ENCODE measurements at places on chromosomes 2 and 18. TPM values are rescaled to one million over a fixed set of nuclear protein-coding genes. Genes with fewer than 3 reads are reported as not detected.
A peak's percentile ranks its signal among the peaks of the same experiment; 100 is the strongest.

DNA sequence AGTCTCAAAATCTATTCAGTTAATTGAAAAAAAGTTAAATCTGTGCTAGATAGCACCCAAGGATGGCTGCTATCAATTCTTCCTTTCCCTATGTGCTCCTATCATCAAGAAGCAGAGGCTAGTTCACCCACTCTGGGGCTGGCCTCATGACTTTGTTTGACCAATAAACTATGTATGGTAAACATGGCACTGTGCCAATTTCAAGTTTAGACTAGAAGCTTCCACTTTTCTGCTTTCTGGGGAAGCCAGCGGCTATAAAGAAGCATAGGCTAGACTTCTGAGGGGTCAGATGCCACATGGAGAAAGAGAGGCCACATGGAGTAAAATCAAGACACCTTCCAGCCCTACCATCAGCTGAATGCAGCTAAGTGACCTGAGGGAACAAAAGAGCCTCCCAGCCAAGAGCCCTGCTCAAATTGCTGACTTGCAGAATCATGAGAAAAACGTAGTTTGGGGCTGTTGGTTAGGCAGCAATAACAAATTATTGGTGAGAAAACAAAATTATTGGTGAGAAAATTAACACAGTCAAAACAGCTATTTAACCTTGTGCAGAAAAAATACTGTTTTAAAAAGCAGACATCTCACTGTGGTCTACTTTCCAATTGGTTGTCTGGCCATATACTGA is 86.5 kb upstream of the SLC14A2 start:
- DNase-seq = no peak
- H3K4me3 ChIP-seq = no peak overlapping the region
- no peaks in the 10 kb centered on the region for H3K36me3 ChIP-seq
- H3K27ac ChIP-seq = no peak overlapping the region
- no peaks in the 10 kb centered on the region for H3K4me1 ChIP-seq
- peaks cover 25% of the 10 kb centered on the region for H3K27me3 ChIP-seq

DNA sequence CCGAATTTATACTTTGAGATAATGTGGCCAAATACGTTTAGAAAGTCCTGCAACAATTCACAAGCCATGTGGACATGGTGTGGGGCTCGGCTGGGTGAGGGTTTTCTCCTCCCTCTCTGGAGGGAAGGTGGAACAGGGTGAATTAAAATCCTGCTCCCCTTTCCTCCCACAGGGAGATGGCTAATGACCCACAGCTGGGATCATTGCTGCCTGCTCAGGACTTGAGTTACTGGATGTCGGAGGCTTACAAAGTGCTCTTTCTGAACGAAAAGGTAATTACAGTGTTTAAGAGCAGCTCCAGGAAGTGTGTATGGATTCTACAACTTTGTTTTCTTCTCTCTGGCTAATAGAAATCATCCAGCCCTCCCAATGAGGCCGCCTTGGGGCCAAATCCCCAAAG is 97.9 kb upstream of the ALKAL2 start:
- no peak overlapping the region for H3K4me3 ChIP-seq
- no peaks in the 10 kb centered on the region for H3K27me3 ChIP-seq
- H3K4me1 ChIP-seq = no peaks in the 10 kb centered on the region
- H3K36me3 ChIP-seq = no peaks in the 10 kb centered on the region
- no peak for DNase-seq
- no peak overlapping the region for H3K27ac ChIP-seq

GRCh38 chr2:237978058-237978712 is 11.4 kb downstream of the UBE2F start:
- peaks cover 65% of the 10 kb centered on the region for H3K4me1 ChIP-seq
- no peak for DNase-seq
- no peak overlapping the region for H3K27ac ChIP-seq
- H3K27me3 ChIP-seq = no peaks in the 10 kb centered on the region
- H3K36me3 ChIP-seq = peaks cover 1% of the 10 kb centered on the region

DNA sequence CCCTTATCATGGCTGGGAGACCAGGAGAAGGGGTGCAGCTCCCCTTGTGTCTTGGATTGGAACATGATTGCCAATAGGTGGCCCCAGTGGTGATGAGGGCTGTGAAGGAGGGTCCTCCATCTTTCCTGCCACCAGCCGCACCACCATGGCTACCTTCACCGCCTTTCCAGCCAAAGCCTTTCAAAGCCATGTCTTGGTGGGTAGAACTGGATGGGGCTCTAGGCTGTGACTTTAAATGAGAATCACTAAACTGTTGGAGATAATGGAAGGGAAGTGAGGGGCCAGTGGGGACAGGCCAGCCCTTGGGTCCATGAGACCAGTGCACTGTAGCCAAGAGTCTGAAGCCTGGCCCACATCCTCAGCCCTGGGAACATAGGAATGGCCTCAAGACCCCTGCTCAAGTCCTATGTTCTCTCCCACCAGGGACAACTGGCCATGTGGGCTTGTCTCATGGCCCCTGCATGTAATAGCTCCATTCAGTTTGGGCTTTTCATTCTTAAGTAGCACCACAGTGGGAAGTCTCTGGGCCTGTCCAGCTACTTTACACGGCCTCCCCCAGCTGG is 345.7 kb downstream of the DYSF start:
- H3K4me3 ChIP-seq = no peak overlapping the region
- no peak overlapping the region for H3K27ac ChIP-seq
- no peaks in the 10 kb centered on the region for H3K27me3 ChIP-seq

DNA sequence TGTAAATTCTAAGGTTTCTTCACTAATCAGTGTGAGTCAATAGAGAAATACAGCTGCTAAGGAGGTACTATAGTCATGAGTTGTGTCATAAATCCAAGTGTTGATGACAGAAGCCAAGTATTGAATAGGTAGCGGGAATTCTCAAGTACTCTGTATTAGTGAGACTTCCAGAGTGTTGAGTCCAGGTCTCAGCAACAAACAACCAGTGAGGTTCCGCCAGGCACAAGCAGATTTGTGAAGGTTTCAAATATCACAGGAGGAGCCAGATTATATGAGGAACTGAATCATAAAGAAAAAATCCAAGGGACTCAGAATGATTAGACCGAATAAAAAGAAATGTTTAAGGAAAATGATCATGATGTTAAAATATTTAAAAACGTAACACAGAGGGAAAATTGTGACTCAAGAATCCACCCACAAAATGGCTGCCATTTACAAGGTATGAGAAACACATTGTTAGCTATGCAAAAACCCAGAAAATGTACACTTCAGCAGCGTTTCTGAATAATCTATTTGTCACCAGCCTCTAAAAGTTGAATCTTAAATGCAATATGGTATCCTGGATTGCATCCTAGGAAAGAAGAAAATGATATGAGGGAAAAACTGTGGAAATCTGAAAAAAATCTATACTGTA is 27.3 kb upstream of the EVA1A start:
- DNase-seq = no peak
- H3K27me3 ChIP-seq = peaks cover 27% of the 10 kb centered on the region
- H3K36me3 ChIP-seq = no peaks in the 10 kb centered on the region
- no peak overlapping the region for H3K4me3 ChIP-seq

GRCh38 chr2:136319237-136319636 is 201.3 kb upstream of the CXCR4 start:
- H3K4me3 ChIP-seq = peak overlapping the region; percentile 71
- peak; percentile 55 for DNase-seq
- no peaks in the 10 kb centered on the region for H3K27me3 ChIP-seq
- H3K4me1 ChIP-seq = peaks cover 75% of the 10 kb centered on the region

DNA sequence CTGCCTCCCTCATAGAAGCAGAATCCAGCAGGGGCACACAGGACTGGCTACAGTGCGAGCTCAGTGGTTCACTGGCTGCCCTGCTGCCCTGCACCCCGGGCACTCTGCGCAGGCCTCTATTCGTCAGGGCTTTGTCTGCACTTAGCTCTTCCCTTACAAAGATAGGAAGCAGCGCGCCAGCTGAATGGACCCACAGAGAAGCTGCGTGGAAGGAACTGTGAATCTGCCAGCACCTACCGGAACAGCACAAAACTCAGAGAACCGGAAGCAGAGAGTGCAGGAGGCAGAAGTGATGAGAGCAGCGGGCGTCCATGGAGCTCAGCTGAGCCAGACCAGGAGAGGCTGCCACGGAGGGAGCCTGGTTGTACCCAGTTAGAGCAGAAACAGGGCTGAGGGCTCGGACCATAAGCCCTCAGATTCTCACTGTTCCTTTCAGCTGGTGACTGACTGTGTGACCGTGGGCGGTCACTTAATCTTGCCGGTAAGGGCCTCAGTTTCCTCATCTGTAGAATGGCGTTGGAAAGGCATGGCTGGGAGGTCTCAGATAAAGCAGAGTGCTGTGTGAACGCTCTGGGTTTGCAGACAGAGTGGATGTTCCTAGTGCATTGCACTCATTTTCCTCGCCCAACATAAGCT is 23.1 kb upstream of the SLC66A3 start:
- no peak overlapping the region for H3K27ac ChIP-seq
- no peaks in the 10 kb centered on the region for H3K36me3 ChIP-seq
- H3K4me3 ChIP-seq = peak overlapping the region; percentile 78
- peaks cover 9% of the 10 kb centered on the region for H3K27me3 ChIP-seq

NT5DC4 gene
- total RNA-seq = not detected

DNA sequence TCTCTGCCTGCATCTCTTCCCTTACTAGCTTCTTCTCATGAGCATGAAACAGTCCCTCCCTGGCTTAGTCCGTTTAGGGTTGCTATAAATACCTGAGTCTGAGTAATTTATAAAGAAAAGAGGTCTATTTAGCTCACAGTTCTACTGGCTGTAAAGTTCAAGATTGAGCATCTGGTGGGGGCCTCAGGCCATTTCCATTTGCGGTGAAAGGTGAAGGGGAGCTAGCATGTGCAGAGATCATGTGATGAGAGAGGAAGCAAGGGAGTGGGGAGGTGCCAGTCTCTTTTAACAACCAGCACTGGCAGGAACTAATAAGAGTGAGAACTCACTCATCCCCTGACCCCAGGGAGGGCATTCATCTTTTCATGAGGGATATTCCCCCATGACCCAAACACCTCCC is 26.8 kb downstream of the RHBDD1 start:
- H3K27ac ChIP-seq = no peak overlapping the region
- no peak for DNase-seq
- H3K4me1 ChIP-seq = peaks cover 23% of the 10 kb centered on the region
- H3K4me3 ChIP-seq = no peak overlapping the region

TGFA gene
- 2.5 TPM for total RNA-seq

GRCh38 chr18:80168346-80168745 is 59.3 kb downstream of the ADNP2 start:
- peaks cover 59% of the 10 kb centered on the region for H3K27me3 ChIP-seq
- H3K27ac ChIP-seq = no peak overlapping the region
- H3K4me3 ChIP-seq = no peak overlapping the region

GRCh38 chr2:182319556-182320505 is 107.0 kb downstream of the PDE1A start:
- H3K27ac ChIP-seq = no peak overlapping the region
- H3K36me3 ChIP-seq = no peaks in the 10 kb centered on the region
- H3K4me3 ChIP-seq = no peak overlapping the region
- no peaks in the 10 kb centered on the region for H3K4me1 ChIP-seq
- no peaks in the 10 kb centered on the region for H3K27me3 ChIP-seq

Data from activated T-cell treated with anti-CD3 and anti-CD28 coated beads, Interleukin-2, amount 50 U/mL, for 72 hours (primary cell).